ENCODE measurements at places on chromosomes 4 and X.

- DNase-seq = no peak
Observed at GRCh38 chr4:55561889-55562288, 15.2 kb upstream of the CLOCK start.

DNA sequence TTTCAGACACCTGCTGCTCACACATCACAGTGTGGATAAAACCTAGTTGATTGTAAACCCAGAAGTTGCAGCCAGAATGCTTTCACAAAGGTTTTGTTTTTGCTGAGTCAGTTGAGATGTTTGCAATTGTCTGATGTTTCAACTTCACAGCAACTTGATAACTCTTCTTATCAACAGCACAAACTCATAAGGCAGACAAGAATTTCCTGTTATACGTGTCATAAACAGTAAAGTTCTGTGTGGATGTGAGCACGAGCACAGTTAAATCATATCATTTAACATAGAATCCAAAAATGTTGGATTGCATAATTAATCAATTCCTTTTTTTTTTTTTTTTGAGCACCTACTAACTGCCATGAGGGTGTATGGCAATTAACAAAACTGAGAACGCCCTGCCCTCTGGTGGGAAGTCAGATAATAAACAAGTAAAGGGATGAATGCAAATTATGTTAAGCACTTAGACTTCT lies 512.2 kb downstream of the PDHA2 start:
- no peak for DNase-seq

- DNase-seq = no peak
Observed at GRCh38 chrX:103774070-103774642, 2.5 kb upstream of the PLP1 start.

- DNase-seq = no peak
Observed at GRCh38 chr4:65310586-65310985, 359.7 kb downstream of the EPHA5 start.

DNA sequence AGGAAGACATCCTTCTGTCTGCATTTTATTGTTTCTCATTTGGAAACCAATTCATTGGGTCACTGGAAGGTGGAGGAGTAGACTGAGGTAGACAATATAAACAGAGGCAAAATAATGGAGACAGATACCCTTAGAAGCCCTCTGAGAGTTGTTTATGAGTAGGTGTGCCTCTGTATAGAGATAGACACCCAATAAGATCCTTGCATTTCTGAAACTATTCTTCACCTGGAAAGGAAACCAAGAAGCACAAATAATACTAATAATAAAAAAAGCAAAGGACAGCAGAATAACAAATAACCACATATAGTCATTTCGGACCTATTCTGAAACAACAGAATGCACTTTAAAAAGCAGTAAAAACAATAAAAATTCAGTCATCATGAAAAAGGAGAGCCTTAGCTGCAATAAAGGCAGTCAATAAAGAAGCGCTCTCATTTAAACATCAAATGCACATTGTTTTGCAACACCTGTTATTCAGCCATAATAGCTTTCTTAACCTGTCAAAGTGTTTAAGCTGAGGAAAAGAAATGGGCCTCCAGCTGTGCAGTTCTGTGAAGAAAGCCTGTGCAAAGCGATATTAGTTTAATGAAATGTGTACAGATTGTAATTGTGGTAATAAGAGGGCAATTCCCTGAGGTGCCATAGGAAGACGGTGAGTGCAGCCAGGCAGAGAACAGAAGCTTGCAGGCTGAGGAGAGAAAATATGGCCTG lies 904.2 kb downstream of the STPG2 start:
- no peak for DNase-seq

- DNase-seq = no peak
Observed at GRCh38 chr4:84750260-84750959, 167.5 kb downstream of the CDS1 start.

- no peak for DNase-seq
Observed at GRCh38 chrX:33324099-33324498, 112.8 kb upstream of the DMD start.

DNA sequence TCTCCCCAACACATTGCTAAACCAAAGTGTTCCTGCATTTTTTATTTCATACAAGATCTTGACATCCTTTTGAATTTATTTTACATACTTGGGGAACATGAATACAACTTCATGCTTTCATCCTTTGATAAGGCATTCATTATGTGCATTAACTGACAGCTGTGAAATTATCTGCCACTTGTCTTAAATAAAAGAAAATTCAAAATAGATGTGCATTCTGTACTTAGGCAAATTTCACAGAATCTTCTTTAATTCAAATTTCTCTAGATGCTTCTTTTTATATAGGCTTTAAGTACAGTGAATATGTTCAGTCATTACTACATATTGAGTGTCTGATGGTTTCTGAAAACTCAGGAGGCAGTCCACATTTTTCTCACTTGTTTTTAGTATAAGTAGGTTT lies 518.1 kb downstream of the EPHA5 start:
- no peak for DNase-seq

DNA sequence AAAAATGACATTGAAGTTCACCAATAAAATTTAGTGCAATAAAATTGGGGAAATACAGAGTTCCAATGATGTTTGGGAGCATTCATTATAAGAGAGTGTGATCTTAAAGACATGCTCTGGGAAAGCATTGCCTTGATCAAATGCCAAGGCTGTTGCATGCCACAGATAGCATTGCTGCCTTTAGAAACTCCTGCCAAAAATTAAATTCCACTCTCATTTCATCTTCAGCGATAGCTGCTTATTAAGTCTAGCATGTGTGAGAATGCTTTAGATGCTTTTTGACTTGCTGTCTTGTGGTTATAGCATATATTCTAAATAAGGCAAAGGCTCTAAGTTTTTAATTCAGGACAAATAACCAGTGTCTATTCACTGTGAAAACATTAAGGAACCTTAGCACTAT lies 49.3 kb downstream of the NPNT start:
- no peak for DNase-seq

DNA sequence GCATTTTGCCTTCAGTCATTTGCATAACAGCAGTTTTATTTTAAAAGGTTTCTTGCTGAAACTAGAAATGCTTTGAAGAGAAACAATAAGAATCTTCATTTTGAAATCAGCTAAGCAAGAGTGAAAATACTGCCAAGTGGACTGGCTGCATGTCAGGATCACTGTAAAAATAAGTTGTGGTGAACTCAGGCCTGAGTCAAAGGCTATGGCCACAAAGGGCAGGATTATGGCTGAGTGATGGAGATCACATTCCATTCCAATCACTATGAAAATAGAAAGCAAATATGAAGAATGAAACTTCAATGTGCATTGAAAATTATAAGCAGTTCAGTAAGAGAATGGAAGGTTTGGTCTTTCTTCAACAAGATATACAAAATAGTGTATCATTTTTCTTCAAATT lies 224.5 kb downstream of the PCDH18 start:
- DNase-seq = no peak

- no peak for DNase-seq
Observed at GRCh38 chr4:181944527-181944926, 298.7 kb upstream of the TENM3 start.

- no peak for DNase-seq
Observed at GRCh38 chr4:87589531-87589930, 18.8 kb upstream of the DSPP start.

GRCh38 chr4:126799416-126799815 lies 833.3 kb upstream of the INTU start:
- DNase-seq = no peak

GRCh38 chr4:39169426-39169825 lies 12.9 kb upstream of the WDR19 start:
- no peak for DNase-seq

DNA sequence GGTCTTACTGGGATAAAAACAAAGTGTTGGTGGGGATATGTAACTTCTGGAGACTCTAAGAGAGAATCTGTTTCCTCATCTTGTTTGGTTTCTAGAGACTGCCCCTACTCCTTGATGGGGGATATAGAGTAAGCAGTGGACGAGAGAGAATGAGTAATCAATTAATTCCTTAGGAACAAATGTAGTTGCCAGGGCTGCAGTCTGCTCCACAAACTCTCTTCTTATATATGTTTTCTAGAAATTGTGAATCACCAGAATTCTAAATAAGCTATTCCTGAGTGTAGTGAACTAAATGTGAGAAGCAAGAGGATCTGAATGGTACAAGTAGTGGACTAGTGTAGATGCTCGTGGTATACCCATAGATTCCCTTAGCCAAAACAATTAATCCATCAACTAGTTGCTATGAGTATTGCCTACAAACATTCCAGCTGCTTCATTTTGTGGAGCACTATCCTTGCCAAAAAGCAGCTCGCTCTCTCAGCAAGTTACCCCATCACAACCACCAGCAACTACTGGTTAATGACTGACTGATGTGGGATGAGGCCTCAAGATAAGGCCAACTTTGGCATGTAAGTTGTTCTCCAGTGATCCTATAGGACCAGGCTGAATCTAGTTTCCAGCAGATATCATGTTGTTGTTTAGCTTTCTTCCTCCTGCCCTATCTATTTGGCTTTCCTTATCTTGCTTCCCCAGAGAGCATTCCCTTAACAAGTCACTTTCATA lies 273.0 kb downstream of the SLC7A11 start:
- DNase-seq = no peak

DNA sequence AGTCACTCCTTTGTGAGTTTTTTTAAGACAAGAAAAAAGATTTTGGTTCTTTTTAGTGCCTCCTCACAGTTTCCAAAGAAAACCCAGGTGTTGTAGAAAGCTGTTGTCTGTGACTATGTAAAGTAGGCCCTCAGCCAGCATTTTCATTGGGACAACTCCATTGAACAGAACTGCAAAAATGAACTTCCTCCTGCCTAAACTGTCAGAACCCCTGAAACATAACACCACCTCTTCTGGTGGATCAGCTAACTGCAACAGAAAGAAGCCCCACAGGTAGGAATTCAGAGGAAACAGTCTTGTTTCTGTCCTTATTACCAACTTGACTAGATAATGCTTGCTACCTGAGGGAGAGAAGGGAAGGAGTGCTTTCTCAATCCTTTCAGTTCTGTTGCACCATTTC lies 3.4 kb upstream of the ATP11C start:
- no peak for DNase-seq

- DNase-seq = no peak
Observed at GRCh38 chr4:109315341-109315740, 12.9 kb upstream of the COL25A1 start.

- DNase-seq = no peak
Observed at GRCh38 chr4:149512501-149512900, 303.1 kb downstream of the IQCM start.

- no peak for DNase-seq
Observed at GRCh38 chr4:26145212-26145611, 175.6 kb upstream of the RBPJ start.

DNA sequence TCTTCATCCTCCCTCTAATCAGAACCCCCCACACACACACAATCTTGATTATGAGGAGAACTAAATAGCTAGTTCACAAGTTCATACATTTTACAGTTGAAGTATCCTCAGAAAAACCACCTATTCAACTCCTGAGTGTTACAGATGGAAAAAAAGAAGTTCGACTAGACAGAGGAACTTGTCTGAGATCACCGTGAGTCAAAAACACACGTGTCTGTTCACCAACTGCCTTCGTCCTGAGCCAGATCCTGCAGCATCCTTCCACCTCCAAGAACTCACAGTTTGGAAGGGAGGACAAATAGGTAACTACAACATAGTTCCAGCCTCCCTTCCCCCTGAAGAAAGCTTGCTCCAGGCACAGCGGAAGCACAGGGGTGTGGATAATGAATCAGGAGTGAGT lies 19.0 kb upstream of the IRAK1 start:
- no peak for DNase-seq

- DNase-seq = no peak
Observed at GRCh38 chr4:116180157-116180601, 905.2 kb downstream of the TRAM1L1 start.

DNA sequence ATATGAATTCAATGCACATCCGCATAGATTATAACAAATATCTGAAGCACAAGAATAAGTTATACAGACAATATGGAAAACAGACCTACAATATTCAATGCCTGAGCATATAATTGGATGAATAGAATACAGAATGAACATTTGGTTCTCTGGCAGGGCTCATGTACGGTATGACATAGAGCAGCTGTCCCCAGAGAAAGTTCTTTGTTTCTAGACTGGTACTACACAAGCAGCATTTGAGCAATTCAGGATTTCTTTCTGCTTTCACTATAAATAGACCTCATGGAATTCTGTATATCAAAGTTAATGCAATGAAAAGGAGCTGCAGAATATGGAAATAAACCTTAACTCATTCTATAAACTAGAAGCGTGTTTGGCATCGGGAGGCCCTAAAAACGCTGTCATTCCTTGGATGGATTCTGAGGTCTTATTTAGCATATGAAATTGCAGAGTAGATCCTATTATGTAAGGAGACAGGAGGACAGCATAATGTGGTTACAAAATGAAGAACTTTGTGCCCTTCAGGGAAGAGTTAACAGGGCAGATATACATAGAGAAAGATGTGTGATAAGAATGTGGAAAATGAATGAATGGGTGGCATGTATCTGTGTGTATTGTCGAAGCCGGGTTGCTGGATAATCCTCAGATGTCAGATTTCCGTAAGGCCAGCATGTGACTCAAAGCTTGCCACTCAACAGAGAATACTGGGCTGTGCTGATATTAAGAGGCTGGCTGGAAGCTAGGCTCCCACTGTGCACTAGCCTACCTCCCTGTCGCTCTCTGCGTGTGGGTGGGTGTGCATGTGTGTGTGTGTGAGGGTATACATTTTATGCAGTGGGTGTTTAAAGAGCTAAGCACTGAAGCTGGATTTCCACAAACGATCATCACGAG lies 103.3 kb upstream of the SLC4A4 start:
- no peak for DNase-seq

DNA sequence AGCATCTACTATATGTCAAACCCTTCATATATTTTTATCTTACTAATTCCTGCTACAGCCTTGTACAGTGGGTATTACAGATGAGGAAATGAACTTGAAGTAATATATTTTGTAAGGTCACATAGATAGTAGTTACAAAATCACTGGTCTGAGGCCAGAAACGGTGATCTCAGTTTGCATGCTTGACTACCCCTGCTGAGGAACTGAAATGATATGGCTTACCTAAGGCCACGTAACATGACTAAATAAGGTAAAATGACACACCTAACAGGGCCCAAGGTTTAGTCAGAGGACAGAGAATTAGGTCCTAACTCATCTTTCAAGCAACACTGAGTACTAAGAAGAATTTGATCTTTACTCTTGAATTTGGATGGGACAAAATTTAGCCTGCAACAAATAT lies 1.5 kb upstream of the COMMD8 start:
- DNase-seq = no peak

DNA sequence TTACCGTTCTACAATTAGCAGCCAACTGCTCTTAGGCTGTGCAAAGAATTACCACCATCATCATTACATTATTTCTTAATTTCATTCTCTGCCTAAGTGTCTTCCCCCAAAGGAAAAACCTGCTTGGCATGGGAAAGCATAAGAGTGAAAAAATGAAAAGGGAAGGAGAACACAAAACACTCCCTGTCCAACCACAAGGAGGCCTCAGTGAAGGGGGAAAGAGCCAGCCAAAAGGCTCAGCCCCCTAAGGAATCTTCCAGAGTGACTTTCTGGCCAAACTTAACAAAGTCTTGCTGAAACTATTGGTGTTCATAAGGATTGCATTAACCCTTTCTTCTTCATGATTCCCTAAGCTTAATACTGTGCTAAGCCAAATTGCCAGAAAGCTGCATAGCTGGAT lies 287.4 kb downstream of the SMARCA1 start:
- DNase-seq = no peak
